ENCODE measurements at places on chromosomes 4 and X.

GRCh38 chrX:13432414-13433297 lies 112.8 kb upstream of the ATXN3L start:
- ATAC-seq = no peak

DNA sequence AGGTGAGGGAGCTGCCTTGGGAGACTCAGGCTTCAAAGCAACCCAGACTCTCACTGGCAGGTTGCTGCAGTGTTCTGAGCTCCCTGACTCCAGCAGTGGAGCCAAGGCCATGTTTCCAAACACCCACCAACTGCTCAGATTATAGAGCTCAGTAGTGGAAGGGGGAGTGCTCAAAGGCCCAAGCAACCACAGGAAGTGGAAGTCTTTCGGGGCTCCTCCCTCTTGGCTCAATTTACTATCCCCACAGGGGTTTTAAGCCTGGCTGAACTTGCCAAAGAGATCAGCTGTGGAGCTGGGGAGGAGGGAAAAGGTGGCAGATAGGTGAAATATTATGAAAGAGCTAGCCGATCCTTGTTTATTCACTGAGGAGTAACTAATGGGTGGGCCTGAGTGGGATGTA lies 82.5 kb downstream of the HPRT1 start:
- ATAC-seq = no peak

- ATAC-seq = no peak
Observed at GRCh38 chr4:31687717-31688342, 967.7 kb downstream of the PCDH7 start.

- no peak for ATAC-seq
Observed at GRCh38 chrX:36562986-36563385, 445.2 kb upstream of the FAM47C start.

DNA sequence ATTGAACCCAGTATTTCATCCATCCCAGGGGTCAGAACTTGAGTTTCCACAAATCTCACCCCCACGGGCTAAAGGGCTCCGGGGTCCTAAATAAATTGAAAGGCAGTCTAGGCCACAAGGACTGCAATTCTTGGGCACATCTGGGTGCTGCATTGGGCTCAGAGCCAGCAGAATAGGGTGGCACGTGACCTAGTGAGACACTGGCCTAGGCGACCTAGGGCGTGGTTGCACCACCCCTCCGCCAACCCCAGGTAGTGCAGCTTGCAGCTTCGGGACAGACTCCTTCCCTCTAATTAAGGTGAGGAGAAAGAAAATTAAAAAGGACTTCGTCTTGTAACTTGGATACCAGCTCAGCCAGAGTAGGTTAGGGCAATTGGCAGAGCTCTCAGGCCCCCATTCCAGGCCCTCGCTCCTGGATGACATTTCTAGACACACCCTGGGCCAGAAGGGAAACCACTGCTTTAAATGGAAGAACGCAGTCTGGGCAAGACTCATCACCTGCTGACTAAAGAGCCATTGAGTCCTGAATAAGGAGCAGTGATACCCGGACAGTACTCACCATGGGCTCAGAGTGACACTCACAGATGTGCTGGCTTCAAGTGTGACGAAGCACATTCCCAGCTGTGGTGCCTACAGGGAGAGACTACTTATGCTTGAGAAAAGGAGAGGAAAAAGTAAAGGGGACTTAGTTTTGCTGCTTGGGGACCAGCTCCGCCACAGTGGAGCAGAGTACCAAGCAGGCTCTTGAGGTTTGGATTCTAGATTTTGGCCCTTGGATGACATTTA lies 735.4 kb downstream of the FSTL5 start:
- ATAC-seq = no peak

- ATAC-seq = no peak
Observed at GRCh38 chr4:123956204-123956603, 559.6 kb downstream of the SPRY1 start.

DNA sequence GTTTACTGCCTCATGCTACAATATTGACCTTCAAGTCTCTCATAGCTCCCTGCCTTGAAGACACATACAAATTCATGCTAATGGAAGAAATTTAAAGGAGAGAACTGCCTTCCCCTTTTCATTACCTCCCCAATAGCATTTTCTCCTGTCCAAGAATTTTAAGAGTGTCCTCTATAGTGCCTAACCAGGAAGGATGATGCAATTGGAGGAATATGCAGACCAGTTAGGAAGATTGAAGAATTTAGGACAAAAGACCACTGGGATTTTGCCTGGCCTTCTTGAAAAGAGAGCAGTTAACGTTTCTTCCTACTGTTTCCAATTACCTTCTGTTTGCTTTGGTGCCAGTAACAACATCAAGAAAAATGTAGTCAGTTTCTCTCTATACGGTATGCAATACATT lies 443.9 kb downstream of the INPP4B start:
- ATAC-seq = no peak

DNA sequence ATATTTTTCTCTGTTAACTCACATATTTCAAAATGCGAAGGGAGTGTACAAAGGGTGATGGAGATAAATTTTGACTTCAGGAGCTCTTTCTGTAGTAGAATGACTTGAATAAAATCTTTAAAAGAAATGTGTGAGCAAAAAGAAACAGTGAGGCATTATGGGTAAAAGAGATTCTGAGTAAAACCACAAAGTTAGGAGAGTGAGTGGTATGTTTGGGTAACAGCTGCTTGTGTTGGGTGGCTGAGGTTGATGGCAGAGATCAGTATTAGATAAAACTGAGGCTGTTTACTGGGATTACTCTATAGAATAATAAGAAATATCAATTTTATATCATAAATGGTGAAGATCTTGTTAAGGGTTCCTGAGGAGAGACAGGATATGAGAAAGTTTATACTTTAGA lies 434.2 kb upstream of the AMOT start:
- no peak for ATAC-seq

DNA sequence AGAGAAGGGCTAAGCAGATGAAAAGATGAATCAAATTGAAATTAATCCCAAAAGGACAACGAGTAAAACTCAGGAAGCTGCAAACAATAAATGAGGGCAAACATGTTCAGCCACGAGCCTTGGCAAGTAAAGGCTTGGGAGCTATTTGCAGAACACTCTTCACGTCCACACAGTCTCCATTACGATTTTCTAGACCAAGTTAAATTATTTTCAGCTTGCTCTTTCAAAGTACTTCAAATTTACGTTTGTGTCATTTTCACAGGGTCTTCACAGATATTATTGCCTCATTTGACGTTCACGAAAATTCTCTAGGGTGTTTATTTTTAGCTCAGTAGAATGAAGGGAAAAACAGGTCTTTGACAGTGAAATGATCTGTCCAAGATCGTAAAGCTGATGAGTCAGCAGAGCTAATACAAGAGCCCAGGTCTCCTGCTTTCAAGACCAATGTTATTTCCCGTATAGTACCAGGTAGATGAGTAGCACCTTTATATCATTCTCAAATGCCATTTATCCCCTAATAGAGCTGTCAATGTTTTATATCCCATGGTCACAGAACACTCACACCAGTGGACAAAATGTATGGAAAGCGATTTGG lies 20.9 kb downstream of the KLB start:
- no peak for ATAC-seq

GRCh38 chrX:107755721-107756120 lies 19.9 kb downstream of the TSC22D3 start:
- ATAC-seq = no peak

GRCh38 chrX:122770581-122770980 lies 413.5 kb upstream of the GRIA3 start:
- ATAC-seq = no peak

DNA sequence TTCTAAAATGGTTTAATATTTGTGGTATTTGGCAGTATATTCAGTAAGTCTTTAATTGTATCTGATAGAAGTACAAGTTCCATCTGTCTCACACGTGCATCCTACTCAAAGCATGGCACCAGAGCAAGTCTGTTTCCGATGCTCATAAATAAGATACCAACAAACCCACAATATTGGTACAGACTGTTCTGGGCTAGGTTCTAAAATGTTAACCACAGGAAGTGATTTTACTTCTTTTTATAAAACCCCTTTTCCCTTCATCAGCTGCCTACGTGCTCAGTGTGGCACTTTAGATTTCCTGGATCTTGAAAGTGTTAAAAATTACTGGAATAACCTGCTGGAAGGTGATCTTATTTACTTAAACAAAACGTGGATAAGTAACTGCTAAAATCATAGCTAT lies 165.1 kb downstream of the CFAP299 start:
- peak; percentile 75 for ATAC-seq

DNA sequence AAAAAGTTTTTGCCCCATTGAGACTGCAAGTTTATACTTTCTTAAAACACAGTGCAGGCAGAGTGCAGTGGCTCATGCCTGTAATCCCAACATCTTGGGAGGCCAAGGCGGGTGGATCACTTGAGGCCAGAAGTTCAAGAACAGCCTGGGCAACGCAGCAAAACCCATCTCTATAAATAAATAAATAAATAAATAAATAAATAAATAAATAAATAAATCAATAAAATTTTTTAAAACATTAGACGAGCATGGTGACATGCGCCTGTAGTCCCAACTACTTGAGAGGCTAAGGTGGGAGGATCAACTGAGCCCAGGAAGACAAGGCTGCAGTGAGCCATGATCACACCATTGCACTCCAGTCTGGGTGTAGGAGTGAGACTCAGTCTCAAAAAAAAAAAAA lies 213.3 kb downstream of the LRBA start:
- no peak for ATAC-seq

DNA sequence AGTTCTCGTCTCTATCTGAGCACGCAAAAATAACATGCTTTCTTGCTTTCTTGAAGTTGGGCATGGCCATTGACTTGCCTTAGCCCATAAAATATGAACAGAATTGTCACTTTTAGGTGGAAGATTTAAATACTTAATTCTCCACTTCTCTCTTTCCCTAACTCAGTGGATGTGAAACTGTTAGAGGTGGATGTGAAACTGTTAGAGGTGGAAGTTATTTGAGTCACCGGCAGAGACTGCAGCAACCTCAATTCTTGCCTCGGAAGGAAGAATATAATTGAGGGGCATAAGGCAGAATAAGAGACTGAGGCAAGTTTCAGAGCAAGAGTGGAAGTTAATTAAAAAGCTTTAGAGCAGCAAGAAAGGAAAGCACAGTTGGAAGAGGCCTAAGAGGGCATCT lies 2.8 kb upstream of the PARM1 start:
- no peak for ATAC-seq

- ATAC-seq = peak; percentile 82
Observed at GRCh38 chr4:122508083-122508482, 51.6 kb upstream of the IL2 start.

GRCh38 chrX:40422021-40422420 lies 158.7 kb upstream of the ATP6AP2 start:
- no peak for ATAC-seq

GRCh38 chr4:109801895-109802319 lies at the start of gene CFI:
Gene CFI, minus strand, starts transcription at chr4:109801999. Its CDS starts 28 bp downstream, at chr4:109801971.
- no peak for ATAC-seq

- no peak for ATAC-seq
Observed at GRCh38 chr4:101349801-101350064, 2.4 kb upstream of the PPP3CA start.

GRCh38 chrX:72100824-72101351 lies 30.8 kb downstream of the RTL5 start:
- ATAC-seq = peak; percentile 84

DNA sequence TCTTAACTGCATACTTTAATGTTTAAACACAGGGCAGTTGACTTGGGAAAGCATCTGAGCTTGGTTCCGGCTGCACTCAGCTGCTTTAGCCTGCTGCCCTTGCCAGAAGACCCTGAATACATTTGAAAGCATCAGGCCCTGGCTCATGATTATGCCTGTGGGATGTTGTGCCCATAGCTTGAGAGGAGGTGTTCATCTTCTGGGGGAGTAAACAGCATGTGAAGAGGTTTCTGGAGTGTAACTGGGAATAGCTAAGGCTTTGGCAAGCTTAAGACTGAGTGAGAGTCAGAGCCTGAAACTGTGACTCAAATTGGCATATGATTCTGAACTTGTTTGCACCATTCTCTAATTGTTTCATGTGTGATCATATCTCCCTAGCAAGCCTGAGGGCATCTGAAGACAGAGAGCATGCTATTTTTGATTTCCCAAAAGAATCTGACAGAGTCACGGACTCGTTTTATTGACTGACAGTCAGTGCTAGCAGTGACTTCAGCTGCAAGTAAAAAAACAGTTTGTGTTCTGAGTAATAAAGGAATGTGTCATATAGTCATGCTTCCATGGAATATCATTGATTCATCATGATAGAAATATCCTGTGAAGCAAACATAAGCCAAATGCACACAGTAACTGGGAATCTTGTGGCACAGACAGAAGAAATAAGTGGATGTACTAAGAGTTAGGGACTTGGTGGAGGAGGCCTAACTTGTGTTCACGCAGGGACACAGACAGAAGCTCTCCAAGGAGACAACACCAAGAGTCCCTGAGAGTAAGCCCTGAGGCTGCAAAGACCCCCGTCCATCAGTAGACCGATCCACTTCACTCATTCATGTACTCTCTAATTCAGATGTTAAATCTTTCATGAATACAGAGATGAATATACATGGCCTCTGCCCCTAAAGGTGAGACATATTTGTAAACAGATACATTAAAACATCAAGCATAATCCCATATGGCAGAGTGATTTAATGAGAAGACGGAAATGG lies 100.7 kb downstream of the SYNPO2 start:
- peak; percentile 52 for ATAC-seq

DNA sequence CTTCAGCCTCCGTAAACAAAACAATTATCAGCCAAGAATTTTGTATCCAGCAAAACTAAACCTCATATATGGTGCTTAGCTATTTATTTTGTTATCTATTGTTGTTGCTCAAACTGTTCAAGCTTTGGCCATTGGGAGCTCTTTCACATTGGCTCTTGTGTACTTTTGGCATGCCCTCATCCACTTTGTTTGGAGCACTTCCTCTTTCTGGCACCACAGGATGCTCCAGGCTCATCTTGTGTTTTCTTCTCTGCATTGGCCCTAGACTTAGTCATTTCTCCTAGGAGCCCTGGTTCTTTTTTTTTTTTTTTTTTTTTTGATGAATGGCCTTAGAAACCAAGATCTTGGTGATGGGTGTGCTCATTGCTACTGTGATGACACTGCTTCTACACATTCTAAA lies 74.5 kb downstream of the DIPK2B start:
- no peak for ATAC-seq

DNA sequence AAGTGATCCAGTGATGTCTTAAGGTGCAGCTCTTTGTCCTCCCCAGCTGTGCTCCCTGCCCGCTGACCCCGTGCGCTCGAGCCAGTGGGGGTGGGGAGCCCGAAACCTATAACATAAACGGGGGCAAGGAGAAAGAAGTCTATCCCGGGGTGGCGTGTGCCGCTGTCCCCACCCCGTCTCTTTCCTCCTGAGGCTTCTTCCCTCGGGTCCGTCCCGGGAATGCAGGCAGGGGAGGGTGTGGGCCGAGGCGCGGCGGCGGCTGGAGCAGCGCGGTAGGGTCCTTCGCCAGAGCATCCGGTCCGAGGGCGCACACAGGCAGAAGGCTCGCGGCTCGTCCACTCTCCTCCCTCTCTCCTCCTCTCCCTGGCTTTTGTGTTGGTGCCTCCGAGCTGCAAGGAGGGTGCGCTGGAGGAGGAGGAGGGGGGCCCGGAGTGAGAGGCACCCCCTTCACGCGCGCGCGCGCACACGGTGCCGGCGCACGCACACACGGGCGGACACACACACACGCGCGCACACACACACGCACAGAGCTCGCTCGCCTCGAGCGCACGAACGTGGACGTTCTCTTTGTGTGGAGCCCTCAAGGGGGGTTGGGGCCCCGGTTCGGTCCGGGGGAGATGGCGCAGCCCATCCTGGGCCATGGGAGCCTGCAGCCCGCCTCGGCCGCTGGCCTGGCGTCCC lies at the start of gene RAB33A:
Gene RAB33A (plus strand): TSS at position 517 of the 681 bp plus-strand sequence. CDS start 101 bp downstream, at position 618.
- ATAC-seq = peak; percentile 20

GRCh38 chr4:7344636-7345155 lies 90.0 kb downstream of the PSAPL1 start:
- no peak for ATAC-seq

Data from activated T-helper 17 cell treated with anti-CD3 and anti-CD28 coated beads, Interleukin-2, amount 50 U/mL, for 72 hours (primary cell).